Naive thymus-derived CD4-positive, alpha-beta T cell (primary cell): ENCODE measurements at places on chromosomes 3 and 15. TPM values are rescaled to one million over a fixed set of nuclear protein-coding genes. Genes with fewer than 3 reads are reported as not detected.

- no peaks in the 10 kb centered on the region for H3K36me3 ChIP-seq
- no peak overlapping the region for H3K27ac ChIP-seq
- H3K4me3 ChIP-seq, result no peak overlapping the region
- no peaks in the 10 kb centered on the region for H3K4me1 ChIP-seq
- no peaks in the 10 kb centered on the region for H3K27me3 ChIP-seq
- DNase-seq, result no peak
Measured at GRCh38 chr15:29449136-29449535, 179.5 kb upstream of the NSMCE3 start.

LMAN1L gene
- 2.4 TPM for total RNA-seq

ACTC1 gene
- total RNA-seq, result not detected

ARHGEF26 gene
- total RNA-seq, result 0.13 TPM

CFAP100 gene
- not detected for total RNA-seq

GRCh38 chr15:81387621-81388435, 13.8 kb upstream of the TMC3 start:
- no peak for DNase-seq
- H3K4me1 ChIP-seq, result no peaks in the 10 kb centered on the region
- no peaks in the 10 kb centered on the region for H3K27me3 ChIP-seq
- no peak overlapping the region for H3K4me3 ChIP-seq
- no peak overlapping the region for H3K27ac ChIP-seq
- H3K36me3 ChIP-seq, result no peaks in the 10 kb centered on the region

DNA sequence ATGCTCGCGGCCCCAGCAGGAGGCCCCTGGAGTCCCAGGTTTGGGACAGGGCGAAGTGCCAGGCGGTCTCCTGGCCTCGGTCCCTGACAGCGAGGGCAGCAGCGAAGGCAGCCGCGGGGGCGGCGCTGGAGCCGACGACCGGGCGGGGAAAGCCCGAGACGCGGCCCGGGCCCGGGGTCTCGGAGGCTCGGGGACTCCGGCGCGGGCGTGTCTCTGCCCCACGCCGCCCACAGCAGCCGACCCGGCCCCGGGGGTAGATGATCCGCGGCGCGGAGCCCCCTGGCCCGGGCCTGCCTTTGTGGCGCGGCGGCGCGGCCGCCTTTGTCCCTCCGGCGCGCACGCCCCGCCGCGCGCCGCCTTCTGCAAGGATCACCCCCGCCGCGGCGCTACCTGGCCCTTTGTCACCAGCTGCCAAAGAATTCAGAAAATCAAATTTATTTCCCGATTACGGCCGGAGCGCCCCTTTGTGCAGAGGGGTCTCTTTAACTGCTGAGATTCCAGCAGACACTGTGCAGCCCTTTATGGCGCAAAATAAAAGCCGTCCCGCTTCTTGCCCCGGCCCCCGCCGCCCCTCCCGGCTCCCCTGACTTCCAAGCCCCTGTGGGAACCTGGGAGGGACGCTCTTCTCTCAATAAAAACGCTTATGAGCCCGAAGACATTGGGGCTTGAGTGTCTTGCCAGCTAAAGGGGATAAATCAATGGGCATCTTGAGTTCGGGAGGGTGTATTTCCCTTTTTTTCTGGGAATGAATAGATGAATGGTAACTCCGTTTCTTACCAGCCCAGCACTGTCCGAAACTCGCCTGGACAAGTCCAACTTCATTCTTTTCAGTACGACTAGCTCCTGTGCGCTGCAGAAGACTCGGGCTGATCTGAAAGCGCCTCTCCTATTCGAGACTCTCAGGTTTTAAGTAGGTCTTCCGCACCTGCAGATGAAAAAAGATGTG, 68.4 kb downstream of the HES1 start:
- peaks cover 9% of the 10 kb centered on the region for H3K4me1 ChIP-seq
- H3K27me3 ChIP-seq, result no peaks in the 10 kb centered on the region
- peak overlapping the region; percentile 18 for H3K27ac ChIP-seq

- no peak overlapping the region for H3K4me3 ChIP-seq
- no peaks in the 10 kb centered on the region for H3K36me3 ChIP-seq
- no peaks in the 10 kb centered on the region for H3K27me3 ChIP-seq
- no peak overlapping the region for H3K27ac ChIP-seq
- no peak for DNase-seq
Measured at GRCh38 chr3:35597490-35597889, 41.8 kb upstream of the ARPP21 start.

DNA sequence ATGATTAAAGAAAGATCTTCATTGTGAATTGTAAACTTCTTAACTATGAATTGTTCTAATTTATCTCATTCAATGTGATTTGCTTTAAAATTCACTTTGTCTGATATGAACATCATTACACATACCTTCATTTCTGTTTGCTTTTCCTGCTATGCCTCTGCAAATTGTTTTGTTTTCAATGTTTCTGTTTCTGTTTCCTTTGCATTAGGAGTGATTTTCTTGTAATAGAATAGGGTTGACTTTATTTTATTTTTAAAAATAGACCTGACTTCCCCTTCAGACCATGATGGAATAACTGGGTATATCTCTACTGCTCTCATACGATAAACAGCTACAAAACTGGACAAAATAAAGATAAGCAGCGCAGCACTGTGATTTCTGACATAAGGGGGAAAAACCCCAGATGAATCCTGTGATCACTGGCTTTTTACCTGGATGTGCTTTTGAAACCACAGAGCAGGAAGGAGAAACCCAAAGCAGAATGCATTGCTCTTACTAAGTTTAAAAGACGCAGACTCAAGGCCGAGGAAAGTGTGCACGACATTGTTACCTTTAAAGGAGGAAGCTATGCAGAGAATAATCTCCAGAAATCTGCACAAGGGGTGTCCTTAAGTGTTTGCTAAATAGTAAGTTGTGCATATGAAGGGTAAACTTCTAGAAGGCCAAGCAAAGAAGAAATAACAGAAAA, 420.2 kb downstream of the TBC1D5 start:
- H3K27me3 ChIP-seq, result no peaks in the 10 kb centered on the region
- DNase-seq, result peak; percentile 33
- no peaks in the 10 kb centered on the region for H3K36me3 ChIP-seq
- H3K27ac ChIP-seq, result peak overlapping the region; percentile 30

SERINC4 gene
- not detected for total RNA-seq

- peak overlapping the region; percentile 17 for H3K27ac ChIP-seq
- no peak overlapping the region for H3K4me3 ChIP-seq
- no peak for DNase-seq
- H3K4me1 ChIP-seq, result peaks cover 18% of the 10 kb centered on the region
Measured at GRCh38 chr3:187021748-187022402, 91.5 kb downstream of the ST6GAL1 start.

DPPA2 gene
- total RNA-seq, result not detected

TRPM1 gene
- total RNA-seq, result not detected

UACA gene
- 0.46 and 1.0 TPM in 2 replicates for total RNA-seq

DNA sequence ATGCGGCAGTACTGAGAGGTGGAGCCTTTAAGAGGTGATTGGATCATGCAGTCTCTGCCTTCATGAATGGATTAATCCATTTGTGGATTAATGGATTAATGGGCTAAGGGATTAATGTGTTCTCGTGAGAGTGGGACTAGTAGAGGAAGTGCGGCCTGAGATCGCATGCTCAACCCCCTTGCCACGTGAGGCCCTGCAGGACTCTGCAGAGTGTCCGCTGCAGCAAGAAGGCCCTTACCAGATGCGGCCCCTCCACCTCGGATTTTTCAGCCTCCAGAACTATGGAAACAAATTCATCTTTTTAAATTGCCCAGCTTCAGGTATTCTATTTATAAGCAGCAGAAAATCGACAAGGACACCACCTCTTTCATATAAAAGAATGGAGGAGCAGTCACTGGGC, 148.8 kb downstream of the TPRA1 start:
- no peaks in the 10 kb centered on the region for H3K27me3 ChIP-seq
- no peaks in the 10 kb centered on the region for H3K36me3 ChIP-seq
- no peaks in the 10 kb centered on the region for H3K4me1 ChIP-seq
- H3K4me3 ChIP-seq, result no peak overlapping the region
- DNase-seq, result no peak

KCNH8 gene
- not detected in 2 replicates for total RNA-seq

CISH gene
- total RNA-seq, result 12.4 TPM

DNA sequence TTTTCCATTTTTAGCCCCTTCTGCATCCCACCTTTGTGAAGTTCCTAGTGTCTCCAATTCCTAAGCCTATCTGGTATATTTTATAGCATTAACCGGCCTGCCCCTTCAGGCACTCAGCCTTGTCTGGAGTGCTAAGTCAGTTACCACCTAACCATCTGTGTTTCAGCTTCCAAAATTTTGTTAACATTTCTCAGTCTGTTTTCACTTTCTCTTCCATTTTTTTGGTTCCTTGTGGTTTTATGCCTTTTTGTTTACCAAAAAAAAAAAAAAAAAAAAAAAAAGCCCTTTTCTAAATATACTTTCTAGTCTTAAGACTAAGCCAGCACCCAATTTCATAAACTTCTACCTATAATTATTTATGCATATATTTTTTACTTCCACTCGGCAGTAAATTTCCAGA, 92.4 kb downstream of the CSNK1G1 start:
- no peak overlapping the region for H3K4me3 ChIP-seq
- H3K36me3 ChIP-seq, result no peaks in the 10 kb centered on the region

DNA sequence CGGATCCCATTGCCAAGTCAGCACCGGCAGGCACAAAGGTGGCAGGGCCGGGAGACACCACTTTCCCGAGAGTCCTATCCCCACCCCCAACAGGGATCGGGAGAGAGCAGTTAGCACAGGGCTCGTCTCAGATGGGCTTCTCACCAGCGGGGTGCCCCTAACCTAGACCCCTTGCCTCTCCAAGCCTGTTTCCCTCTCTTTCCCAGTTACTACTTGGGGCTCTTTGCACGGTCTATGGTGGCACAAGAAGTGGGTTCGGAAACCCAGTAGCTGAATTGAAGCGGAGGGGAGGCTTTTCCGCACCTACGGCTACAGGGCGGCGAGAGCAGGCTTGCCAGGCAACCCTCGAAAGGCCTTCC, 383 bp upstream of the EFCC1 start:
- no peak overlapping the region for H3K27ac ChIP-seq
- DNase-seq, result no peak
- H3K27me3 ChIP-seq, result peaks cover 8% of the 10 kb centered on the region
- no peaks in the 10 kb centered on the region for H3K36me3 ChIP-seq
- peaks cover 39% of the 10 kb centered on the region for H3K4me1 ChIP-seq

DNA sequence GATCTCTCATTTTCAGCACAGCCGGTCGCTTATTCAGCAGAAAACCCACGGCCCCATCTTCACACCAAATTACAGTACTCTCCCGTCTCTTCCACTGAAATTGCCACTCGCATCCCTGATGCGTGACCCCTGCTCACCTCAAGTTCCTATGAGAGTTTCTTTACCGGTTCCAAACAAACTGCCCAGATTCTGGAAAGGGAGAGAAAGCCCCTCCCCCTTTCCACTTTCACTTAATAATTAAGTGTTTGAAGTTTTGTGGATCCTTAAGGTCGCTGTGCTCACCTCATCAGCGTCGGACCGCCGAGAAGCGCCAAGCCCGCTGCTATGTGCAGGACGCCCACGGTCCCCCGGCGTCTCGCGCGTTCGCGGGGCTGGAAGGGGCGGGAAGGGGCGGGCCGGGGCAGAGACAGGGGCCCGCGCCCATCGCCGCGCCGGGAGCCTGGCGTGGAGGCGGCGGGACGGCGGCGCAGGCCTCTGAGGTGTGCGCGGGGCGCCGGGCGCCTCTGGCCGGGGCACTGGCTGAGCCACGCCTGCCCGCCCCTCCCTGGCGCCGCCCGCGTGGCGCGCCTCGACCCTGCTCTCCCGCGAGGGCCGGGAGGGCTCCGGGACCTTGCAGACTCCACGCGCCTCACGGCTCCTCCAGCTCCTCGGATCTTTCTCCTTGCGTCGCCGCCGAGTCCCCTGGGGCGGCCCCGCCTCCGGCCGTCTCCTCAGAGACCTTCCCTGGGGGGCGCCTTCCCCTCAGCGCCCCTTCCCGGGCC, at the start of gene GPR156:
GPR156 (minus strand) TSS at position 476 of the 761 bp plus-strand sequence. CDS start 41,124 bp downstream, outside the sequence.
- H3K36me3 ChIP-seq, result no peaks in the 10 kb centered on the region
- no peaks in the 10 kb centered on the region for H3K27me3 ChIP-seq
- no peaks in the 10 kb centered on the region for H3K4me1 ChIP-seq
- H3K4me3 ChIP-seq, result no peak within 1 kb of the TSS
- H3K27ac ChIP-seq, result no peak within 1 kb of the TSS

C15orf62 gene
- 2.0 TPM for total RNA-seq

DNA sequence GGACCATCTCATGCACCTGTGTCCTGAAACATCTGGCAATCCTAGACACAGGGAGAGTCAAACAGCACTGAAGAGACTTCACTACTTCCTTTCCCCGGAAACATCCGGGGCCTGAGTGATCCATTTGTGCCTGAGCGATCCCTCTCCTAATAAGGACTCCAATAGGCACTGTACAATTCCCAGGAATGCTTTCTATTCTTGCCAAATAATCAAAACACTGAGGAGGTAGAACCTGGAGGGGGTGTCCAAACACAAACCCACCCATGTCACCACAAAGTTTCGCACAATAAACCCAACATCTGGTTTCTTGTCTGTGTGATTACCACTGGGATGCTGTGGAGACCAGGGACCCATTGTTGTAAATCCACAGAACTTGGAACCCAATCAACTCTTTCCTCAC, 205.0 kb downstream of the OPA1 start:
- no peaks in the 10 kb centered on the region for H3K4me1 ChIP-seq
- H3K4me3 ChIP-seq, result no peak overlapping the region
- H3K36me3 ChIP-seq, result no peaks in the 10 kb centered on the region

GRCh38 chr3:181703601-181704420, 7.9 kb upstream of the SOX2 start:
- peaks cover 7% of the 10 kb centered on the region for H3K4me1 ChIP-seq
- no peak overlapping the region for H3K27ac ChIP-seq
- H3K36me3 ChIP-seq, result no peaks in the 10 kb centered on the region
- peaks cover 3% of the 10 kb centered on the region for H3K27me3 ChIP-seq

GRCh38 chr15:42890161-42890913, 30.2 kb downstream of the TTBK2 start:
- no peaks in the 10 kb centered on the region for H3K4me1 ChIP-seq
- H3K36me3 ChIP-seq, result peaks cover 4% of the 10 kb centered on the region
- DNase-seq, result no peak

SNX33 gene
- 0.94 TPM for total RNA-seq

- no peak for DNase-seq
- no peaks in the 10 kb centered on the region for H3K36me3 ChIP-seq
- H3K27ac ChIP-seq, result no peak overlapping the region
- peaks cover 6% of the 10 kb centered on the region for H3K4me1 ChIP-seq
Measured at GRCh38 chr3:58179235-58180098, 31.3 kb downstream of the DNASE1L3 start.

GRCh38 chr3:125591116-125591760, 4.1 kb downstream of the OSBPL11 start:
- H3K27ac ChIP-seq, result no peak overlapping the region
- DNase-seq, result no peak
- peaks cover 7% of the 10 kb centered on the region for H3K36me3 ChIP-seq

GATA2 gene
- 70.9 TPM for total RNA-seq
